ENCODE measurements at places on chromosomes 11 and 22.

- peak; percentile 17 for DNase-seq
Observed at GRCh38 chr22:17705951-17706900, 67.7 kb downstream of the BCL2L13 start.

DNA sequence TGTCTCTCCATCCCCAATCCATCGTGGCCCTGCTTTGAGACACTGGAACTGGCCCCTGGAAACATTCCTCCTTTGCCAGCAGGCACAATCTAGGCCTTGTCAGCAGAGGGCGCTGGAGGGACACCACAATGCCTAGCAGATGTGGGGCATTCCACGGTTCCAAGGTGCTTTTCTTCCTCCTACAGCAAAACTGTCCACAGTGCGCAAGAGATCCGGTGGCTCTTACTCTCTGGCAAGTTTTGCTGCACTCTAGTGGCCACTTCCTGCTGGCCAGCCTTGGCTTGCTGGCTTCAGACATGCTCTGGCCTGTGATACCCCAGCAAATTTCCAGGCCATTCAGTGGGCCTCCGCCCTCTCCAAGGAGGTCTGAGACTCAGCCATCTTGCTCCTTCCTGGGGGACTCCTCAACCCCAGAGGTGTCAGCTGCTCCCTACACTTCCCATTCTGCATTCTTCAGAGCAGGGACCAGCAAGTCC, 17.1 kb upstream of the RBM4B start:
- DNase-seq: peak; percentile 60

GRCh38 chr11:34001557-34002064, 49.9 kb upstream of the CAPRIN1 start:
- no peak for DNase-seq

- no peak for DNase-seq
Observed at GRCh38 chr11:32196137-32196536, 105.3 kb downstream of the RCN1 start.

DNA sequence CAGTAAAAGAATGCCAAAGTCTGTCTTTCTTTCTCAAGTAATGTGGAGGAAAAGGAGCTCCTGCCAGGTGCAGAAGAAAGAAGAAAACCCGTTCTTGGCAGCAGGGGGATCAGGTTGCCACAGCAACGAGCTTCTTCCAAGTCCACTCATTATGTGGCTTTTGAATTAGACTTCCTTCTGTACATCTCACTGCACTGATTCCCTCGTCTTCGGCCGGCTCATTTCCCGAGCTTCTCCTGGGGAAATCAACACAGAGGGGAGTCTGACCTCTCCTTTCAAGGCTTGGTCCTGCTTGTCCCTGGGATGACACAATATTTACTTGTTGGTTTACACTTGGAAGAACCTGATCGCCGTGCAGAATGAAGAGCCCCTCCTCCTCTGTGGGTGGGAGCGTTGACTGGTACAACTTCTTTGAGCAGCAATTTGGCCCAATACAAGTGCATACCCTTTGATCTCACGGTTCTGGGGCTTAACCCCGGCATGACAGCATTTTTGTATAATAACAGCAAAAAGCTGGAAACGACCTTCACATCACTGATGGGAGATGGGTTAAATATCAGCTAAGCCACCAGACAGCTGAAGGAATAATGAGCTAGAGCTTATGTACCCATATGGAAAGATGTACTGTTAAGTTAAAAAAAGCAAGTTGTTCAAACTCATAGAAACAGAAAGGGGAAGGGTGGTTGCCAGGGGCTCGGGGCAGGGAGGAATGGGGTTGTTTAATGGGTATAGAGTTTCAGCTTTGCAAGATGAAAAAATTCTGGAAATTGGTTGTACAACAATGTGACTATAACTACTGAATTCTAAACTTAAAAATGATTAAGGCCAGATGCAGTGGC, 35.4 kb downstream of the MCHR1 start:
- DNase-seq: no peak

GRCh38 chr22:30565341-30565740, 9.1 kb downstream of the GAL3ST1 start:
- DNase-seq: no peak

DNA sequence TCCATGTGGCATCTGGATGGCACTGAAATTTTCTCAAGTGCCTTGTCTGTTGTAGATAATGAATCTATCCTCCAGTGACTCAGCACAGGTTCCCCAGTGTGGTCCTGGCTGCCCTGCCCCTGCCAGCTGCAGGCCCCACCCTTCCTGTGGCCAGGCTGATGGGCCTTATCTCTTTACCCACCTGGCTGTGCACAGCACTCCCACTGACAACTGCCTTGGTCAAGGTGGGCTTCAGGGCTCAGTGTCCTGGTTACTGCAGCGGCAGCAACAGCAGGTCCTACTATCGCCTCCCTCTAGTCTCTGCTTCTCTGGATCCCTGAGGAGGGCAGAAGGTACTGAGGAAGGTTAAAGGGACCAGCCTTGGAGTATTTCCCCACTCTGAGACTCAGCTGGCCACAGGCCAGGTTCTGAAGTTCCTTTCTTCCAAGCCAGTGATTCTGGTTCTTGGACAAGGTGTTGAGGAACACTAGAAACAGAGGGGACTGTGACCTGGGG, 3.1 kb downstream of the HMBS start:
- no peak for DNase-seq

DNA sequence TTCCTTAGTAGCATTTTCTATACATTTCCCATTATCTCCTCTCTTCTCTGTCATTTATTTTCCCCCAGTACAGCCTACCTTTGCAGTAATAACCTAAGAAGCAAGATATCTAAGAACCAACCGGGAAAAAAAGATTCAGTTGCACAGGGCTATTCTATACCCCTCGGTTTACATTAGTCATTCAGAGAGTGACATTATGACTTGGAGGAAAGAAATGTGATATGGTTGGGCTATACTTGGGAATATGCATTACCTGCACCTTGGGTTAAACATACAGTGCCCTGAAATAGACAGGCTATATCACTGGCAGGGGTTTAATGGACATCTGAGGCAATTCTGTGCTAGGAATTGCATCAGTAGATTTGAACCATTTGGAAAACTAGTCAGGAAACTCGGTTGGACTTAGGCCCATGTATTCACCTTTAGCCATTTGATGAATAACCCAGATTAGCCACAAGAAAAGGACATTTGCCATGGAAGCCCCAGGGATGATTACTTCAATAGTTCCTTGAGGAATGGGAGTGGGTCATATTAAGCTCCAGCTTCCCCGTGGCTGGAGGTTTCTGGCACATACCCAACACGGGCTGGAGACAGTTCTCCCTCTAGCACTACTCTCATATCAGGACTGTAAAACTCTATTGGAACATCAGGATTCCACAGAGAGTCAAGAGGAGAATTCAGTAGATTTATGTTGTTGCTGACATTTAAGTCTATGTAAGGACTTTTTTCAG, 973.2 kb downstream of the NTM start:
- no peak for DNase-seq

DNA sequence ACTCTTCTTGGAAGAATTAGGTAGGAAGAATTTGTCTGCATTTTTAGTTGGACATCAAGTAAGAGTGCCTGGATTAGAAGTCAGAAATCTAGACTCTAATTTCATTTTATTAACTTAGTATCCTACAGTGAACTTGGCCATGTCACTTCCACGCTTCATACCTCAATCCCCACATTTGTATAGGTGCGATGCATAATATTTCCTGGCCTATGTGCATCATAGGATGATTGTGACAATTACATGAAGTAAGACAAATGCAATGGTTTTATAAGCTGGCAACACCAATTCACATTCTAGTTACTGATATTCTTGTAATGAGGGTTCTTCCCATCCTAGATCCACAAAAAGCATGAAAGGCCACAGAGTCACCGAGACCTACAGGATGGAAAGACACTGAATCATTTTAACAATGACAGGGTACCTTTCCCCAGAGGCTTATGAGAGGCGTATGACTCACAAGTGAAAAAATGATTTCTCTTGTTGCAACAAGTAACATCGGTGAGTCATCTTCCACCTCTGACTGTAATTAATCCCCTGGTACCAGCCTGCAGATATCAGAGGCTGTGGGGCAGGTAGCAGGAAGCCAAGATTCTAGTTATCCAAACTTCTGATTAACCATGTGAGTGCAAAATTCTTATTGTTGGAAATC, 56.0 kb upstream of the OR5AK2 start:
- no peak for DNase-seq

DNA sequence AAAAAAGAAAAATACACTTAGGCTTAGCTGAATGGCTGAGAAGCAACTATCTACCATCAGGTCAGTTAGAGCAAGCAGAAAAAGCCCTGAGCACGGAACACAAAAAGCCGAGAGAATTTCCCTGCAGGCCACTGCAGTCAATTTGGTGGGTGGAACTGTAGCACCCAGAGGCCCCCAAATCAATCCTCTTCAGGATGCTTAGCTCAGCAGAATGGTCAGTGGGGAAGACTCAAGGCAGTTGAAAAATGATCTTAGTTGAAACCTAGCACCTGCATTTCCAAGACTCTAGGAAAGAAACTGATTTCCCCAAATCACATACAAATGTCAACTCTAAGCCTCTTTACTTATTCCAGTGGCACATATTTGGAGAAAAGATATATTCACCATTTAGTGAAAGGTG, 327.4 kb upstream of the SYN3 start:
- no peak for DNase-seq

DNA sequence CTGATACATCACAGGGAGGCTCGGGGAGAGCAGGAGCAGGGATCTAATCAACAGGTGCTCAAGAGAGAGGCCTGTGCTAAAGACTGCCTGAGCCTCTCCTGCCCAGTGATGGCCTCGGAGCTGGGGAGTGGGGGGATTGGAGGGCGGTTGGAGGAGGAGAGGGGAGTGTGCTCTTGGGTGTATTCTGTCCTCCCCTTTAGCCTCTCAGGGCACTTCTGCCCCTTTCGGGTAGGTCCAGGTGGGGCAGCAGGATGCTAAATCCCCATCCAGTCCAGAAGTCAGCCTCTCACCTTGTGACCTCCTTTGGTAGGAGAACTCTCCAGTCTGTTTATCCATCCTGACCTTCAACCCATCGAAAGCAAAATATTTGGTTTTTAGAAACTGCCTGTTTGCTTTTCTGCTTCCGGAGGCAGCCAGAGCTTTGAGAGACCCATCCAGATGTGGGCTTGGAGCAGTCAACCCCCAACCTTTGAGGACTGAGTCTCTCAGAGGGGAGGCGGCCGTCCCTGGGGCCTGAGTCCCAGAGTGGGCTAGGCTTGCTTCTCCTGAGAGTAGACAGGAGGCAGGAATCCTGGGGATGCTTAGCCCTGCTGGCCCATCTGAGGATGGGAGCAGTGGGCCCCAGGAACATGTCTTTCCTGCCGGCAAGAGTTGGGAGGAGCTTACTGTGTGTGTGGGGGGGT, 105.2 kb upstream of the SYT13 start:
- no peak for DNase-seq

- DNase-seq: no peak
Observed at GRCh38 chr22:30822216-30823014, 127.7 kb downstream of the OSBP2 start.

- DNase-seq: no peak
Observed at GRCh38 chr11:119028346-119029068, 2.2 kb downstream of the SLC37A4 start.

DNA sequence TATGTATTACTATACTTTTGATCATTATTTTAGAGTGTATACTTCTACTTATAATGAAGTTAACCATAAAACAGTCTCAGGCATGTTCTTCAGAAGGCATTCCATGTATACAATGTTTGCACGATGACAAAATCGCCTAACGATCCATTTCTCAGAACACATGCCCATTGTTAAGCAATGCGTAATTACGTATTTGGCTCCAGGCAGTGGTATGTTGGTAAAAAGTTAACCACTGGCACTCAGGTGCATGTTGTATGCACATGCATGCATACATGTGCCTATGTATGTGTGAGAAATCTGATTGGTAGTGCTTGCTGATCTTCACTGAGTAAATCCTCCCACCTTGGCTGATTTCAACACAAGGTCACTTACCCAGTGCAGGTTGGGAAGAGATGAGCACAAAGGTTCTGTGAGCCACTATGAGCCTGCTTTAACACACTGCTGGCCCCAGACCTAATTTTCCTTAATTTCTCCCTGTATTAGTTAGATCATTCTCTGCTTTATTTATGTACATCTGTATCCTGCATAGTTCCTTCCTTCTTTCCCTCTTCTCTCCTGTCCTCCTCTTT, 164.6 kb downstream of the ARHGAP42 start:
- no peak for DNase-seq

DNA sequence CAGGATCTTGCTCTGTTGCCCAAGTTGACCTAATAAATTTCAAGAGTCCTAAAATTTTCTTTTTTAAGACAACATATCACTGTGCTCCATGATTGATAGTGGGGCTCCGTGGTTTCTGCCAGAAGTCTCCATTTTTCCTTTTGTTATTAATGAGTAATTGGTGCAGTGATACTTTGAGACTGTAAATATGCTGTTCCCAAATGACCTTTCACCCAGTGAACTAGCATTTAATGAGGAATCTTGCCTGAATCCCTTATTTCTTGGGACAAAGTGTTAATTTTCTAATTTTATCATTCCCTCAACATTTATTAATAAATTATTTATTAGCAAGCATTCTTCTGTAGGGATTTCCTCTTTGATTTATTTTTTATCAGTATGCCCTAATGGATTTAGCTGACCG, 2.3 kb upstream of the DHCR7 start:
- DNase-seq: no peak

DNA sequence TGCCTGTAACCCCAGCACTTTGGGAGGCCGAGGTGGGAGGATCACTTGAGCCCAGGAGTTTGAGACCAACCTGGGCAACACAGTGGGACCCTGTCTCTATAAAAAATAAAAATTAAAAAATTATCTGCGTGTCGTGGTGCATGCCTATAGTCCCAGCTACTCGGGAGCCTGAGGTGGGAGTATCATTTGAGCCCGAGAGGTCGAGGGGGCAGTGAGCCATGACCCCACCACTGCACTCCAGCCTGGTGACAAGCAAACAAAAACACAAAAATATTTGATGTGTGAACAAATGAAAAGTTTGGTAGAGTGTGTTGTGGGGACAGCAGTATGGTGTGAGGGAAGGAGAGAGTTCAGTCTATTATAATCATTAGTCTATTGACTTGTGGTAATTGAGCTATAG, 90.8 kb upstream of the PARVA start:
- DNase-seq: no peak

DNA sequence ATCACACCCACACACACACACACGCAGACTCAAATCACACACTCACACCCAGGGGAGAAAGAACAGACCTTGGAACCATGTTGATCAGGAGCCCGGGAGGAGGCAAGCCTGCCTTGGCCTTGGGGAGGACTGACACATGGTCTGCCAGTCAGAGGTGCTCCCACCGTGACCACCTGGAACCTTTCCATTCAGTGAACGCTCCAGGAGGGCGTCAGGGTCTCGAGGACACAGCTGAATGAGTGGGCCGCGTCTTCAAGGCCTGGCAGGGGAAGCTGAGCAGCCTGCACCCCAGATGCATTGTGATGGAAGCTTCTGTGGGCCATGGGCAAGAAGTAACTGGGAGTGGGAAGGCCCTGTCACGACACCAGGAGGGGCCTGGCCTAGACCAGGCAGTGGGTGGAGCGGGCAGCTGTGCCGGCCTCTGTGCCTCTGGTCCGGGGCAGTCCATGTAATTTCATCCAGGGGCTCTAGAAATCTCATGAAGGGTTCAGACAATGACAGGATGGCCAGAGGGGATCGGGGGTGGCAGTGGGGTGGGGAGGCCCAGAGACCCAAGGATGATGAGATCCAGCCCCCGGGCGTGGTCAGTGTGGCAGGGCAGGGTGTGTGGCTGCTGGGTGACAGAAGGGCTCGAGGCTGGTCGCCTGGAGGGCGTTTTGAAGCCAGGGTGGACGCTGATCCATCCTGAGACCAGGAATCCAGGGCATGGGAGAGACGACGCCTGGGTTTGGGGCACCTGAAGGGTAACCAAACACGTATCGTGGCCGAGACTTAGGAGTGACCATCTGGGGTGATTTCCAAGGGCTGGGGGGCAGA, 53.7 kb downstream of the IGF2 start:
- no peak for DNase-seq
